ENCODE measurements at places on chromosomes 7 and 10.

GRCh38 chr10:3570131-3570729 is 214.8 kb downstream of the KLF6 start:
- DNase-seq = no peak

- no peak for DNase-seq
Measured at GRCh38 chr7:1817061-1817712, 147.1 kb downstream of the ELFN1 start.

GRCh38 chr7:82675396-82675795 is 231.8 kb upstream of the CACNA2D1 start:
- DNase-seq = no peak

GRCh38 chr7:37832194-37832593 is 16.2 kb upstream of the NME8 start:
- no peak for DNase-seq

Measured in NT2/D1 (cell line).